ENCODE measurements at places on chromosomes 7 and 10.

- no peak for DNase-seq
Observed at GRCh38 chr7:83819911-83820310, 171.0 kb upstream of the SEMA3E start.

DNA sequence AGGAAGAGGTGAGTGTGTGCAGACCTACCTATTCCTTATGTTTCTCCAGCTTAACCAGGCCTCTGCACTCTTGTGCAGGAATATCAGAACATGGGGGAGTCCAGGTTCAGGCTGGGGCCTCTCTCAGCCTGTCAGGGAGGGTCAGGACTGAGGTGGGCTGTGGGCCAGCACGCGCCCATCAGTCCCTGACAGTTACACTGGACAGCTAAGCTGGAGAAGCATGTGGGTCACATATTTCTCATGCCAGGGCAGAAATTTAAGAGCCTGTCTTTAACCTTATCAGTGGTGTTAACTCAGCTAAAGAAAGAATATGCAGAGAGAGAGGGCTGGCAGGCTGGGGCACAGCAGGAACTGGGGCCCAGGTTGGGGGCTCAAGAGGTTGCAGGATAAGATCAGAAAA lies 8.7 kb upstream of the POLD2 start:
- DNase-seq = no peak

GRCh38 chr10:96992721-96993120 lies 160.6 kb downstream of the LCOR start:
- DNase-seq = no peak

GRCh38 chr7:134854816-134855215 lies 75.4 kb downstream of the CALD1 start:
- no peak for DNase-seq

GRCh38 chr10:71746344-71747037 lies 26.8 kb downstream of the VSIR start:
- no peak for DNase-seq

- no peak for DNase-seq
Observed at GRCh38 chr7:158963771-158964241, 107.4 kb downstream of the DYNC2I1 start.

DNA sequence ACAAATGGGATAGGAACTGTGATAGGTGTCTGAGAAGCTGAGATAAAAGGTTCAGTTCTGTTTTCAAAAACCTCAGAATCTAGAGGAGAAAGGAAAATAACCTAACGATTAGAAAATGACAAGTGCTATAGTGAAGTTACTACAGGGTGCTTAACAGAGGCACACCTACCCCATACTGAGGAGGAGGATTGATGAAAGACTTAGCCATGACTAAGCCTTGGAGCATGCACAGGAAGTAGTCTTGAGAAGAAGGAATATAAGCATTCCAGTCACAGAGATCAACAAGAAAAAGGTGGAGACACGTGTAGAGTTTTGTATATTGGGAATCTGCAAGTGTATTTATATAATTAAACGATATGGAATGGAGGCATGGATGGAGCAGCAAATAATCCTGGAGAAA lies 1225.5 kb upstream of the CELF2 start:
- DNase-seq = no peak

- no peak for DNase-seq
Observed at GRCh38 chr10:110017907-110018306, 10.1 kb downstream of the ADD3 start.

DNA sequence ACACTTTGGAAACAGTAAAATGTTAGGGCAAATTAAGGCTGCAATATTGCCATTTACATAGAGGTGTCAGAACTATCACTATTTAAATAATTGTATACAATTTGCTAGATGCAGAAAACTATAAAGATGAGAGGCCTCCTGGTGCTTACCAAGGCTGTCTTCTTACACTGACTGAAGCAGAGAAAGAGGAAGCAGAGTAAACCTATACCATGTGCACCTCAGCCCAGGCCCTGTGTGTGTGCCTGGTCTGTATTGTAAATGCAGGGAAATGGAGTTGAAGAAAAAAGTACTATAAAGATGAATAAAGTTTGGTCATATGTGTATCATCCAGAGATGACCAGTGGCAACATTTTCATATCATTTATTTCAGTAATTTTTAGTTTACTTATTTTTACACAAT lies 29.2 kb downstream of the ELMO1 start:
- DNase-seq = no peak

- DNase-seq = no peak
Observed at GRCh38 chr10:101484175-101484745, 103.8 kb downstream of the POLL start.

DNA sequence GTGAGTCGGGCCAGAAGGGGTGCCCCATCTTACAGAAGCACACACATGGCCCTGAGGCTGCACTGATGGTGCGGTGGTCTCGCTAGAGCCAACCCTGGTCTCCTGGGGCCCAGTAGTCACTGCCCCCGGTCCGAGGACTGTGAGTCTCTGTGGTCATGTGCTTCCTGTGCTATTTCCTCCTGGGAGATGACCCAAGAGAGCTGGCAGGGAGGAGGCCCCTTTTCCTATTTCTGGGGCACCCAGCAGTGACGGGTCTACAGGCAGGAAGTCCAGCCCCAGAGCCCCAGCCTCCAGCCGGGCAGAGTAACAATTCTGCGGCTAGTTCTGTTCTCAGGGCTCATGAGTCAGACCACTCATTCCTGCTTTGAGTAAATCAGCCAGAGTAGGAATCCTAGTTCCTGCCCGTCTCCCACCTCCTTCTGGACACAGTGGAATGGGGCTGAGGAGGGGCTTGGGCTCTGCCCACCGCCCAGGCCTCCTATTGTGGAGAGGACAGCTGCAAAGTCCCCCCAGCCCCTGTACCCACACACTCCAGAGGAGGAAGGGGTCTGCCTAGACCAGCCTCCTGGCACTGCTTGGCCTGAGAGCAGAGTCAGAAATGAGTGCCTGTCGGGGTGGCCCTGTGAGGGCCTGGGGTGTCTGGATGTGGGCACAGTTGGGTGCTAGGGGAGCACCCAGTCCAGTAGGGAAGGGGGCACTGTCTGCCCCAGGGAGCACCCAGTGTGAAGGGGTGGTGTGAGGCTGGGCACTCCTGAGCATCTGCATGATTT lies 80.5 kb upstream of the PPIF start:
- DNase-seq = peak; percentile 82

DNA sequence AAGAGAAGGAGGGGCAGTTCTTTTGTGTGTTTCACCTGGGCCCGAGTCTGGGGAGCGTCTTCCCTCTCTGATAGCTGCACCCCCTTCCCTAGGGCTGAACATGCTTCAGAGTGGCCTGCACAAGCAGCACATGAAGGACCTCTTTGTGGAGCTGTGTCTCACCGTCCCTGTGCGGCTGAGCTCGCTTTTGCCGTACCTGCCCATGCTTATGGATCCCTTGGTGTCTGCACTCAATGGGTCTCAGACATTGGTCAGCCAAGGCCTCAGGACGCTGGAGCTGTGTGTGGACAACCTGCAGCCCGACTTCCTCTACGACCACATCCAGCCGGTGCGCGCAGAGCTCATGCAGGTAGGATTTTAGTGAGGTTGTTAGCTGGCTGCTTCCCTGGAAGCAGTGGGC lies 39.0 kb downstream of the TRRAP start:
- no peak for DNase-seq

GRCh38 chr7:37531225-37531624 lies 82.6 kb upstream of the ELMO1 start:
- no peak for DNase-seq

DNA sequence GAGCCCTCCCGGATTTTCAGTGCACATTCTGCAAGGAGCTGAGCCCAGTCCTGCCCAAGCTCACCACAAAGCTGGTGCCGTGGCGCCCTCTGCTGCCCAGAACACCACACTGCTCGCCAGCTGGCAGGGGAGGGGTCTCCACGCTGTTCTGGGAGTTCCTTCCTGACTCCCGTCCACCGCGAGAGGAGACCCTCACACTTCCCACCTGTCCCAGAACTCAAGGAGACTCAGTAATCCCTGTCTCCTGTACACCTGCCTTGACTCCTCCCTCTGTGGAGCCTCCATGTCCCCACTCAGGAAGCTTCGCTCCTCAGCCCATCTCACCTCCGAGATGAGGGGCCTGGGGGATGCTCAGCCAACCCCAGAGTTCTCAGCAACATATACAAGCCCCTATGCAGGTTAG lies 11.3 kb downstream of the C10orf105 start:
- peak; percentile 84 for DNase-seq

DNA sequence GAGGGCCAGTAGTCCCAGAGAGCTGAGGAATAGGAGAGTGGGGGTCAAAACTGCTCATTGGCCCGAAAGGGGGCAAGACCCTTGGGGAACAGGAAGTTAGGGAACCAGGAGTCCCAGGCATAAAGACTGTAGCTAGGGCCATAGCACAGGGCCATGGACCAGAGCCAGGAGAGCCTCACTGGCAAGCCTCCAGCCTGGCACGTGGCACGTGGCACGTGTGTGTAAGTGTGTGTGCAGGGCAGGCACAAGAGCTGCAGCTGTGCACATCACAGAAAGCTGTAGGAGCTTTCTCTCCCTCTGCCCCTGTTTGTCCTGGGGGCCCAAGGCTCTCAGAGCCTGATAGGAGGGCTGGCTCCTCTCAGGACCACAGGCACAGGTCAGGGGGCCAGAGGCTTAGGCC lies 47.8 kb upstream of the SLF2 start:
- no peak for DNase-seq

DNA sequence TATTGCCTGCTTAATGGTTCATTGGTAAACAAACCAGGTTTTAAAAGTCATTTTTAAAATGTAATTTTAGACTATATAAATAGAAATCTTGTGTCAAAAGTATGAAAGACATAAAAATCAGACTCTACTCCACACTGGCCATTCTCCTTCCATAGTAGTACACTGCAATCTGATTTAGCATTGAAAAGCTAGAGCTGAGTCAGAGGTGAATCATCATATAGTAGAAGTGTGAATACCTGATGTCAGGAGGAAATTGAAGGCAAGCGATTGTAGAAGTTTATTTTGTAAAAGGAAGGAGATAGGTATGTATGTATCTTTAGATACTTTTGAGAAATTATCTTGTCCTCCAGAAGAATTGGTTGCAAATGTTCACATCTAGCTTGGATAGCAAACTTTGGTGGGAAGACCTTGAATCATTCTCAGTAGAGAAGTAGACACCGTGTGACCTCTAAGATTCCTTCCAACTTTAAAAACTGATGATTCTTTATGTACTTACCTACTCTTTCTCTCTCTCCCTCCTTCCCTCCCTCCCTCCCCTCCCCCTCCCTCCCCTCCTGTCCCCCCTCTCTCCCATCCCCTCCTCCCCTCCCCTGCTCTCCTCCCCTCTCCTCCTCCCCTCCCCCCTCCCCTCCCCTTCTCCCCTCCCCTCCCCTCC lies 88.1 kb downstream of the BTAF1 start:
- no peak for DNase-seq

DNA sequence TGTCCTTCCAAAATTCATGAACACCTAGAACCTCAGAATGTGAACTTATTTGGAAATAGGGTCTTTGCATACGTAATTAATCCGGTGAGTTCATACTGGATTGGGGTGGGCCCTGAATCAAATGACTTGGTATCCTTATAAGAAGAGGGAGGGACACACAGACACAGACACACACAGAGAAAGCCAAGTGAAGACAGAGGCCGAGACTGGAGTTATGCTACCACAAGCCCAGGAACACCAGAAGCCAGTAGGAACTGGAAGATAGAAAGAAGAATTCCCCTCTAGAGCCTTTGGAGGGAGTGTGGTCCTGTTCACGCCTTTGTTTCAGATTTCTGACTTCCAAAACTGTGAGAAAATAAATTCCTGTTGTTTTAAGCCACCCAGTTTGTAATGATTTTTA lies 17.1 kb upstream of the PHF14 start:
- no peak for DNase-seq

- no peak for DNase-seq
Observed at GRCh38 chr10:122435212-122435827, 19.1 kb upstream of the ARMS2 start.

GRCh38 chr10:28984431-28984830 lies 304.4 kb upstream of the LYZL1 start:
- no peak for DNase-seq

DNA sequence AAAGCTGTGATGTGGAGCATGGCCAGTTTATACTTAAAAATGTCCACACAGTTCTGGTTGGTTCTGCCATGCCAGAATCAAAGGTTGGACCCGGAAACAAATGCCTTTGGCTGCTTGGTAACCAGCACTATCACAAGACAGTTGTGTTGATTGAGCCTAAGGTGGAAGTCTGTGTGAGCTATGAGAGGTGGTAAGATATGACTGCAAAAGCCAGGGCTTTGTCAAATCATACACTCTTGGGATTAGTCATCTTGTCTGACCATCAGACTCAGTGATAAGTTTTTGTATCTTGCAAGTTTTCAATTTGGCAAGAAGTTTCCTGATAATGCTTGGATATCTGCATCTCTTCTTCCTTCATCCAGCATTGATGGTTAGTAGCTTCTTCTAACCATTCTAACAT lies 35.5 kb downstream of the GPR141 start:
- DNase-seq = peak; percentile 36

DNA sequence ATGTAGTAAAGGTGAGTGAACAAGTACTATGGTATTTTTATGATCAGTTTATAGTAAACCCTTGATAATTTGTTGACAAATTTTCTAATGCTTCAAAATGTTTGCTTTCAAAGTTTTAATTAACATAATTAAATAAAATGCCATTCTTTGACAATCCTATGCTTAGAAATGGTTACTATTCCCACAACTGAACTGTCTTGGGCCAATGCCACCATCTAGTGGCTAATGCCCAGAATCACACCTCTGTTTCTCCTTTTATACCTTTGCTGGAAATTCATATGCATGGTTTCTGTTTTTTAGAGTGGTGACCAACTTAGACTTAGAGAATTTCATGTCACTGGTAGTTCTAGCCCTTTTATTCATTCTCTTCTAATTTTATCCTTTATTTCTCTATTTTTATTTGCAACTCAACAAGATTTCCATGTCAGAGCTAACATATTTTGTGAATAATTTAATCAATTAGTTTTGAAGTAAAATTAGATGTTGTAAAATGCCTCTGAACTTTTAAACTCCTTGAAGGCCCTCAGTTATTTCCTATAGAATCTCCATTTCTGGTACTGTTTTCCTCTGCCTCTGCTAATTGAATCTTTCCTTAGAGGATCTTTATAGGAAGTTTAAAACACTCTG lies 31.1 kb downstream of the PCGF5 start:
- DNase-seq = peak; percentile 16

- no peak for DNase-seq
Observed at GRCh38 chr7:952548-953441, 1.7 kb downstream of the ADAP1 start.

GRCh38 chr10:128068398-128069285 lies 57.6 kb downstream of the MKI67 start:
- no peak for DNase-seq

DNA sequence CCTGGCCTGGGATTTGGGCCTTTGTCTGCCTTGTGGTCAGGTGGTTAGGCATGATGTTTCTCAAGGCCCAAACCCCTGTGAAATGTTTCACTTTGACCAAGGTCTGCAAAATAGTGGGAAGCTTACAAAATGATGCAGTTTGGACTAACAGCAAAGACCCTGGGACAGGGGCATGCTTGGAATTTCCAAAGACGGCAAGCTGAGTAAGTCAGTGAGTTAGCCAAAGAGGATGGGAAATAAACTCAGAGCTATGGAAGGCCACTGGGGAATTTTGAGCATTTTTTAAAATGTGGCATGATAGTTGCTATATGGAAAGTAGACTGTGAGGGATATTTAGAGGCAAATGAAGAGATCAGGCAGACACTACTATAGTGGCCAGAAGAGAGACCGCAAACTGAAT lies 31.6 kb upstream of the PPP1R3C start:
- DNase-seq = no peak

GRCh38 chr7:95407751-95408150 lies 11.6 kb upstream of the PON3 start:
- no peak for DNase-seq
